ENCODE measurements at places on chromosomes 16 and 17. TPM values are rescaled to one million over a fixed set of nuclear protein-coding genes. Genes with fewer than 3 reads are reported as not detected.

The ZNF174 gene
- 10.2 TPM for total RNA-seq

The TEX19 gene
- total RNA-seq: 0.07 TPM

The SRP68 gene
- total RNA-seq: 46.4 TPM

The SCIMP gene
- total RNA-seq: not detected

The KCNAB3 gene
- 1.2 TPM for total RNA-seq

The KRTAP3-3 gene
- not detected for total RNA-seq

The RNF135 gene
- total RNA-seq: 8.6 TPM

The ESRP2 gene
- total RNA-seq: 0.53 TPM

The TEX14 gene
- under 0.01 TPM for total RNA-seq

The ACSM5 gene
- not detected for total RNA-seq

The TBC1D3I gene
- 1.1 TPM for total RNA-seq

The DNAH3 gene
- total RNA-seq: 0.07 TPM

The ZPBP2 gene
- total RNA-seq: not detected

The SMIM5 gene
- total RNA-seq: not detected

The MYLK3 gene
- total RNA-seq: under 0.01 TPM

The CHRNE gene
- total RNA-seq: 0.43 TPM

The CD300H gene
- total RNA-seq: not detected

The CBFA2T3 gene
- not detected for total RNA-seq

The SLC12A3 gene
- total RNA-seq: not detected

The ZFP90 gene
- 21.9 TPM for total RNA-seq

The C16orf86 gene
- total RNA-seq: 1.1 TPM

The SBK1 gene
- total RNA-seq: 0.07 TPM

The KRTAP2-3 gene
- not detected for total RNA-seq

The PHOSPHO1 gene
- not detected for total RNA-seq

The CYGB gene
- total RNA-seq: 0.29 TPM

The MYH3 gene
- under 0.01 TPM for total RNA-seq

The ITGB3 gene
- 86.4 TPM for total RNA-seq

The ATAD5 gene
- 17.3 TPM for total RNA-seq

The CORO7 gene
- 52.1 TPM for total RNA-seq

The NGFR gene
- not detected for total RNA-seq

The PRSS36 gene
- 0.14 TPM for total RNA-seq

The OMG gene
- not detected for total RNA-seq

The CFAP52 gene
- total RNA-seq: not detected

The CSH2 gene
- total RNA-seq: not detected

The KLHL11 gene
- total RNA-seq: 35.5 TPM

The MGAT5B gene
- total RNA-seq: 1.4 TPM

The SENP3 gene
- total RNA-seq: 78.8 TPM

The PMFBP1 gene
- total RNA-seq: 0.14 TPM

The RPRML gene
- total RNA-seq: not detected

The TLCD2 gene
- total RNA-seq: 1.6 TPM

The USP32 gene
- 60.8 TPM for total RNA-seq

The CD300LG gene
- total RNA-seq: not detected

The CLEC3A gene
- total RNA-seq: not detected

The NACA2 gene
- not detected for total RNA-seq

The CRYM gene
- total RNA-seq: not detected

The QRICH2 gene
- total RNA-seq: 2.6 TPM

The ZFP1 gene
- 16.5 TPM for total RNA-seq

The PPP1R27 gene
- not detected for total RNA-seq

The PITPNC1 gene
- 14.0 TPM for total RNA-seq

The FOXN1 gene
- not detected for total RNA-seq

The SULT1A4 gene
- 11.6 TPM for total RNA-seq

The INCA1 gene
- 0.22 TPM for total RNA-seq

The CHST4 gene
- total RNA-seq: not detected
